ENCODE measurements at places on chromosomes 6 and 20.
A peak's percentile ranks its signal among the peaks of the same experiment; 100 is the strongest.

DNA sequence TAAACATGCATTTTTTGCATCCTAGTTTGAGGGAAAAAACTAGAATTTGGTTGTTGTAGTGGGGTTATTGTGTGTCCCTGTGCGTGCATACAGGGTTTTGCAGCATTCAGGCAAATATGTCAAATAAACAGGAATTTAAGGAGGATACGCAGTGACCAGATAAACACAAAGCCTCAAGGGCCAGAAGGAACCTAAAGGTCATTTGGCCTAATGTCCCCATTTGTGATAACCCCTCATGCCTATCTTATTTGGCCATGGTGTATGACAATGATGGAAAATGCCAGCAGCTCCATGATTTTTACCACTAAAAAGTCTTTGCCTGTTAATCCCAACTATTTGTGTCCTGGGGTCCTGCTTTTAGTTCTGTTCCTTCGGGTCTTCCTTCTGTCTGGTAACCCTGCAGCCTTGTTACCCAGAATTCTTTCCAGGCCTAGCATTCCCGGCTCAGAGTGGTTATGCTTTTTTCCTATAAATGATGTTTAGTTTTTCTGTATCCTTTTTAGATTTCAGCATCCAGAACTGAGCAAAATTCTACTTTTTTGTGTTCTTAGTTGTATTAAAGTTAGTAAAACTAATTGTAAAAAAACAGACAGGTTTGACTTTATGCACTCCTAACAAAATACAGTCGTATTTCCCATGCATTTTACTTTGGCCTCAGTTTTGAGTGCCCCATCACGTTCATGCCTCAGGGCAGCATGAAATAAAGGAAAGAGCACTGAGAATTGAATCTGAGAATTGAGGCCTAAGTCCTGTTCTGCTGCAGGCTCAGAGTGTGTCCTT is 4.4 kb downstream of the STX16 start:
- no peak for DNase-seq

DNA sequence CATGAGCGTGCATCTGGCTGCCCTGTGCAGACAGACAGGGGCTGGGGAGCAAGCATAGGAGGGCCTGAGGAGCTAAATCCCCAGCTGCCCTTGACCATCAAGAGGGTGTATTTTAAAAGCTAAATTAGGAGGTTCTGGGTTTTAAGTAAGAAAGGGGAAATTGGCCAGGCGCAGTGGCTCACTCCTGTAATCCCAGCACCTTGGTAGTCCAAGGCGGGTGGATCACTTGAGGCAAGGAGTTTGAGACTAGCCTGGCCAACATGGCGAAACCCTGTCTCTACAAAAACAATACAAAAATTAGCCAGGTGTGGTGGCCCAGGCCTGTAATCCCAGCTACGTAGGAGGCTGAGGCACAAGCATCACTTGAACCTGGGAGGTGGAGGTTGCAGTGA is 27.8 kb downstream of the SERPINB6 start:
- DNase-seq, result no peak

DNA sequence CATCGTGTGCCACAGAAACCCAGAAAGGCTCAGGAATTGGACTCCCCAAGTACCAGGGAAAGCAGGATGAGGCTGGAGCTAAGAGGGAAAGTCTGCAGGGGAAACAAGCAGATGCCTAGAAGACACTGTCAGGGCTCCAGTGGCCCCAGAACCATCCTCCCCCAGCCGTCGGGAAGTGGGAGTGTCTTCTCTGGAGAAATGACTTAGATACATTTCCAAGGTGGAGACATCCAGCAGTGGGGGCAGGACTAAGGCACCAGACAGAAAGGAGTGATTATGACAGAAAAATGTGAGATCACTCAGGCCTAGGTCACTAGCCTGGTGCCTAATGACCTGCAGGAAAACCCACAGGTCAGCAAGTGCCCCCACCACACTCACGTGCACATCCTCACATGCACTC is 36.0 kb upstream of the VSX1 start:
- no peak for DNase-seq

- peak; percentile 55 for DNase-seq
Observed at GRCh38 chr6:131765081-131765803, 42.6 kb upstream of the ENPP1 start.

DNA sequence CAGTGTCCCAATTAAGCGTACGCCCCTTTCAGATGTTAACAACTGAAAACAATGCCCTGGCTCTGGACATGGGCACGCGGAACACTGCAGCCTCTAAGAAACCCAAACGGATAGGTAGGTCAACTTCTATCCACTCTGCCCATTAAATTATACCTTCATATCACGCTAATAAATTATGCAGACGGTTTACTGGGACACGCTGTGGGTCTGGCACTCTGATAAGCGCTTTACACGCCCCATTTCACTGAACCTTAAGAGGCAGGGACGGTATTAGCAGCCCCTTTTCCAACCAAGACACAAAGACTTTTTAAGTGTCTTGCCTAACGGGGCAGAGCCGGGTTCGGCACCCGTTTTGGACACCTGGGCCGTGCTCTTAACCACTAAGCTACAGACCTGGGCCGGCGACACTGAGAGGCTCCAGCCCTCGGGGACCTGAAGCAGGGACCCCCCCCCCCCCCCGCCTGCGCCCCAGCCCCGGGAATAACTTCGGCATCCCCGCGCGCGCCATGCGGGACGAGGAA is 744 bp downstream of the STAU1 start:
- DNase-seq, result peak; percentile 8

Measured in fibroblast of the aortic adventitia (primary cell).